HT1080 (cell line): ENCODE measurements at places on chromosomes 7 and 10. TPM values are rescaled to one million over a fixed set of nuclear protein-coding genes. Genes with fewer than 3 reads are reported as not detected.

GRCh38 chr7:5454485-5454884 is 30.9 kb upstream of the TNRC18 start:
- no peak for DNase-seq

DNA sequence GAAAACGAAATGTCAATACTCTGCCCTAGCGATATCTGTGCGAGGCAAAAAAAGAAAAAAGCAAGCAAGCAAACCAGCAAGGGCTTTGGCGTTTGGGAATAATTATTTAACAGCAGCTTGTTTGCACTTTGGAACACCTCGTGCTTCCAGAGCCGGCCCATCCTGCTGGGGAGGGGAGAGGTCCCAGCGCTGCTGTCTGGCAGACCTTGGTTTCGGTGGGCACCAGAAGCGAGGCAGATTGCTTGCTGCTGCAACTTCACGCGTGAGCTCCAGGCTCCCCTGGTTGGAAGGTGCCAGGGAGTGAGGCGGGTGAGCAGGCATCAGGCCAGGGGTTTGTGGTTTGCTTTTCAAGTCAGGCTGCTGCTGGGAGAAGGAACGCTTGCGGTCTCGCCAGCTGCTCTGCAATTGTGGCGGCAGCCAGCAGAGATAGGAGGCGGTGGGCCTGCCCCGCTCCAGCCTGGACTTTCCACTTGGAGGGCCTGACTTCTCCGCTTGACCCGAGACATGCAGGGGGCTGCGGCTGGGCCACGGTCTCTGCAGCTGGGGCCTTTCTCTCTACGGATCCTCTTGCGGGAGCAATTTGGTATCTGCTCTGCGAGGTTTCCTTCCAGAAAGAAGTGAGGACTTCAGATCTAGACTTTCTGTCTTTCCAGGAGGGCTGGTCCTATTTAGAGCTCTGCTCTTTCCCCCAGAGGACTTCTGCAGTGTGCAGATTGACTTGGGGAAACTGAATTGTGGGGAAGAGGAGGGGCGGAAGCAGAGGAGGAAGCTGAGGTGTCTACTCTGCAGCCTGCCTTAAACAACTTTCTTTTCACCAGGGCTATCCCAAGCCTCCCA is 131.4 kb downstream of the PRPF18 start:
- DNase-seq: peak; percentile 91

- no peak for DNase-seq
Measured at GRCh38 chr10:125799451-125800182, 23.4 kb downstream of the UROS start.

DNA sequence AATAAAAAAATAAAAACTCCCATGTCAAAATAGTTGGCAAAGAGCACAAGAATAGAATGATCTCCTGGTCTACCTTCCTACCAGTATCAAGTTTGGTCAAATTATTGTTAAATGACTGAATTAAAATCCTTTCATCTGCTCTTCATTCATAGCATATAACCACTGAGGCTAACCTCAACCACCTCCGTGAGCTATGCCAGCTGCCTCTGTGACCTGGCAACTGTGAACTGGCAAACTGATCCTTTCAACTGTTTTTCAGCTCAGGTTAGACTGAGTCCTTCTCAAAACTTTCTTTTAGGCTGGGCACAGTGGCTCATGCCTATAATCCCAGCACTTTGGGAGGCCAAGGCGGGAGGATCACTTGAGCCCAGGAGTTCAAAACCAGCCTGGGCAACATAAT is 36.1 kb downstream of the NUDCD3 start:
- no peak for DNase-seq

GRCh38 chr10:48236199-48236621 is 38.3 kb downstream of the FRMPD2 start:
- no peak for DNase-seq

GRCh38 chr10:16732376-16732775 is 84.8 kb downstream of the RSU1 start:
- peak; percentile 74 for DNase-seq

DNA sequence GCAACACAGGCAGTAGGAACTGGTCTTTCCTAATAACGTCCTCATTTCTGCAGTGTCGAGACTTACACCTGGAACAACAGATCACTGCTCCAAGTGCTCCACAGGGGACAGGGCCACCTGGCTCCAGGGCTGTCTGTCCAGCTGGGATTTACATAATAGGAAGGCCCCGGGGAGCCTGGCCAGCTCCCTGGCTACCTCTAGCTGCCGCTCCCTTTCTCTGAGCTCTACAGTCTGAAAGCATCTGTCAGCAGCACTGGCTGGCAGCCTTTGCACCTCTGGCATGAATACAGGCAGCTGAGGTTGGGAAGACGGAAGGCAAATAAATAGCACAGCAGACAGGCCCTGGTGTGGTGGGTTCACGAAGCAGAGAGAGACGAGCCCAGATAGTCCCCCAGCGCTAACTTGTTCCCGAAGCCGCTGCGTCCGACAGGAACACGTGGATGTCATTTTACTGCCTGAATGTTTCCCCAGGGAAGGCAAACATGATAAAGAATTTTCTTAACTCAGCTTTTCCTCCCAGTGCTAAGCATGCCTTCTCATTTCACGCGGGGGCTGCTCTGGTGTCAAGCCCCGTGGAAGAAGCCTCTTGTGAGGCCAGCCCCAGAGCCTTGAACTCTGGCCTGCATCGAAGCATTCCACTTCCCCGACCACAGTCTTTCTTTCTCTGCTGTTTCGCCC is 105.4 kb downstream of the ITIH5 start:
- no peak for DNase-seq

DNA sequence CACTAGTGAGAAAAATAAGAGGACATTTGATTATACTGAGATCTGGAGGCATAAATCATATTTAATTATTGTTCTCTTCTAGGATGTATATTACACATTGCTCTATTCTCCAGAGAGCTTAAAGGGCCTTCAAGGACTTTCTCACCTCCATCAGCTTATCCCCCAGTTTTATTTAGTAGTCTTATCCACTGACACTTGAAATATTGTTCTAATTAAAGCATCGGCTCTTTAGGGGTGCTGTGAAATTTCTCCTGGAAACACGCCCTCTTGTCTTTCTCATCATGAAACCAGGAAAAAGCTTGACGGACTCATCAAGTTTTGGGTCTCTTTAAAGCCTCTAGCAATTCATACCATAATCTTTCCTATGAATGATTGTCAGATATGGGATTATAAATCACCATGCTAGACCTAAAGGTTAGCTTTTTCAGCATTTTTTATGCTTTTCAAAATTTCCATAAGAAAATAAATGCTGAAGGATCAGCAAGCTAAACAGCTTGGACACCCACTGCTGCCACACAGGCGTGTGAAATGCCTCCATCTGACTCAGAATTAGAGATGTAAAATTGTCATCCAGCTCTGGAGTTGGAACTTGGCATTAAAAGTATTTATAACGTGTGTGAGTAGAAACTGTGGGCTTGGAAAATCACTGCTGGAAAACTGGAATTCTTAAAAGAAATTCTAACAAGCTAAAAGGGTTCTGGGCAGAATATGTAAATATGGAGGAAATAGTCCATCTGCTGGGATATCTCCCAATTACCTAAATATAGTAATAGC is 216.3 kb downstream of the CHRM2 start:
- DNase-seq: no peak

- no peak for DNase-seq
Measured at GRCh38 chr10:17344206-17344605, 110.2 kb downstream of the ST8SIA6 start.

DNA sequence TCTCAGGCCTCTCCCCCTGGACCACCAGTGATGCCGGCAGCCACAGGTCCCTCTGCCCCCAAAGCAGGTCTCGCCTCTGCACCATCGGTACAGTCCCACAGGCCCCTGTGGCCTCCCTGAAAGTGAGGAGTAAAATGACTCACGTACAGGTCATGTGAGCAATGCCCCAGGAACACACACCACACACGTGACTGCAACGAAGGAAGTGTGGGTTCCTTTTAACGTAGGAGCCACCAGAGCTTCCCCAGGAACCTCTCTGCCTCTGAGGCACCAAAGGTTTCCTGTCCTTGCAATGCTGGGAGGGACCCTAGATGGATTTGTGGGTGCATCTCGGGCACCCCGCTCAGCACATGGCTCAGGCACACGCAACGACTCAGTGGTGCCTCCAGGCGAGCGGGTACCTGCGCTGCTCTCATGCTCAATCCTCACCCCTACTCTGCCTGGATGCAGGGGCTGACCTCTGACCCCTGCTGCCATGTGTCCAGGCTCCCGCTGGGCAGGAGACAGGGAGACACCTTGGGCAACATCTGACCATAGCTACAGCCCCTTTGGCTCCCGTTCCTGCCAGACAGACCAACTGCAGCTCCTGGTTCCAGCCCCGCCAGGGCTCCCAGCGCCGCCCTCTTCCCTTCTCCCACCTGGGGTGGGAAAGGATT is 120.7 kb downstream of the PRKAG2 start:
- peak; percentile 67 for DNase-seq

- no peak for DNase-seq
Measured at GRCh38 chr7:38309555-38309954, 36.1 kb upstream of the TARP start.

DNA sequence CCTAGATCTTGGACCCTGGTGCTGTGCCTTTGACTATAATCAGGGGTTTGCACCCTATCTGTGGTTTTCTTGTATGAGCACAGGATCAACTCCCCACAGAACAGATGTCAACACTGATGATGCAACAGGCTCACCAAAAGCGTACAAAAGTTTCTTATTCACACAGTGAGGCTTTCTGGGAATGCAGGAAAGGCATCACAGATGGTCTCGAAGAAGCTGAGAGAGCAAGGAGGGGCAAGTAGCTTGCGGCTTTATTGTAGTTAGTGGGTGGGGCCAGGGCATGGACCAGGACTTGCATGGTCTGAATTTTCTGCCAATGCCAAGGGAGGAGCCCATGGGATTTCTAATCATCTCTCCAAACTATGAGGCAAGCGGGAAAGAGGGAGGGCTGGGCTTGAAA is 46.2 kb downstream of the SEC61G start:
- DNase-seq: no peak

DNA sequence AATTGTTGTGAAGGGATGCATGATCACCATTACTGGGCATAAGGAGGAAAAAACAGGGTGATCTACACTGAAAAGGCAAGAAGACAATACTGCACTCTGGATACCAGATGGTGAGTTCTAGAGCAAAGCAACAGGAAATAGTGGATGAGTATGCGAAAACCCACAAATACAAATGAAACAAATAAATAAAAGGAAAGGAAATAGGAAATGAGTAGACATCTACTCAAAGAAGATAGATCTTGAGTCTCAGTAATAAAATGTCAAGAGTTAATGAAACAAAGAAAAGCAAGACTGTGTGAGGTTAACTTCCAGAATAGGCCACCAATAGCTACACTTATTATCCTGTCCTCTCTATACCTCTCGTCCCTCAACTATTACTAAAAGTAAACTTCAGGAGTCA is 11.7 kb downstream of the ORC5 start:
- peak; percentile 62 for DNase-seq

DNA sequence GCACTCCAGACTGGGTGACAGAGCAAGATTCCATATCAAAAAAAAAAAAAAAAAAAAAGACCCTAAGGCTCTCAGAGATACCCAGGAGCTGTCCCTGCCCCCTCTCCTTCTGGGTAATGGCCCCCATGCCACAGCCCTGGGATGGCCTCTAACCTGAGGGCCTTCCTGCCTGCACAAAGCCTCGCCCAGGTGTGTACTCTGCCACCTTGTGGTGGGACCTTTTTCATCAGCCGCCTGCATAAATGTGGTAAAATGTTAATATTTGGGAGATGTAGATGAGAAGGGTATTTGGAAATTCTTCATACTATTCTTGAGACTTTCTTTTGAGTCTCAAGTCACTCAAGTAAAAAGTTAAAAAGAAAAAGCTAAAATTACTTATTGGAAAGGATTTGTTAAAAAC is 46.3 kb upstream of the RNF216 start:
- no peak for DNase-seq

DNA sequence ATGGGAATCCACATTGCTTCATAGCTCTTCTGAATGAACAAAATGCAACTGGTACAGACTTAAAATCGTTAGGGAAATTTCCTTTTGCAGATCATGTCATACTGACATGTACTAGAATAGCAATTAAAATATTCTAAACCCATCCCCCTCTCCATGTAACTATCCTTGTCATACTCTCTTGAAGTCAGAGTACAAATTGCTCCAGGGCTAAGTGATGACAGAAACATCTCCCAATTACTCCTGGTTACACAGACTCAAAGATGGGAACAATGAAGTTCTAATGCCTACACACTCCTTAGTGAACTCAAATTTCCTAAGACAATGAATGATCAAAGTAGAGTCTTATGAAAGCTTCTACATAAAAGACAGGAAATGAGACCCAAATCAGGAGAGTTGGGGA is 87.2 kb downstream of the PDE1C start:
- no peak for DNase-seq

DNA sequence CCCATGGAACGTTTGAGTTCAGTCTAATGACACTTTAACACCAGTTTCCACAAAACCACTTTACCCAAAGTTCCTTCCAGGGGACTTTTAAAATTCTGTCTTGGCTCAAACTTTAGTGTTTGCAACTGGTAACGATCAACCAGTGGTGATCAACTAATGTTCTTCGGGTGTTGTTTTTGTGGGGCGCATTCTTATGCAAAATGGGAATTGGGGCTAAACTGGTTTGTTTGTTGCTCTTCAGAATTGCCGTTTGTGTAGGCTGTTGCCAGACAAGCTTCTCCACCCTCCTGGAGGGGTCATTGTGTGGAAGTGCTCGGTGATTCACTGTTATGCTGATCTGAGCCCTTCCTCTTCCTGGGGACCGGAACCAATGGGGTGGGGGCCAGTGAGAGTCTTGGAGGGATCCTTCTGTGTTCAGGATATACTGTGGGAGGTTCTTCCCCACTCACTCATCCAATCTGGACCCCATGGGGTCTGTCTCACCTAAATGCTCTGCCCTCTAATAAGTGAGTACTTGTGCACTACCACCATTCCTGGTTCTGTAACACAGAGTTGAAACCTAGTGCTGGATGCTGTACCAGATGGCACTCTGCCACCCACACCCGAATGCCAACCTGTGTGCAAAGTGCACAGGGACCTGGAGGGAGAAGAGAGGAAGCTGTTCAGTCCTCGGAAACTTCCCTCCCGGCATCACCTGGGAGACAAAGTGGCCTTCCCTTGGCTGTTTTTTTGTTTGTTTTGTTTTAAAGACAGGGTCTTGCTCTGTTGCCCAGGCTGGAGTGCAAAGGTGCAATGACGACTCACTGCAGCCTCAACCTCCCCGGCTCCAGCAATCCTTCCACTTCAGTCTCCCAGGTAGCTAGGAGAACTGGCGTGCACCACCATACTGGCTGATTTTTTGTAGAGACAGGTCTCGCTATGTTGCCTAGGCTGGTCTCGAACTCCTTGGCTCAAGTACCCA is 2.1 kb downstream of the NFE2L3 start:
- DNase-seq: peak; percentile 80

DNA sequence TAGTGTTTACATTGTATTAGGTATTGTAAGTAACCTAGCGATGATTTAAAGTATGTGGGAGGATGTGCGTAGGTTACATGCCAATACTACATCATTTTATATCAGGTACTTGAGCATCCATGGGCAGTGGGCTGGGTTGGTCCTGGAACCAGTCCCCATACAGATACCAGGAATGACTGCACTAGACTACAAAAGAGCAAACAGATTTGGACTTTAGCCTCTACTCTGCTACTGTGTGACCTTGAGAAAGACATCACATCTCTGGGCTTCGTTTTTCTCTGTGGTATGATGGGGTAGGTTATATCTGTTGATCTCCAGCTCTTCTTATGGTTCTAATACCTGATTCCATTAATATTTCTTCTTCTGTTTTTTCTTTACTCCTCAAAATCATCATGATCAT is 412.5 kb upstream of the LRGUK start:
- no peak for DNase-seq

Gene MRC1
- 0.03 TPM in 1 of 2 replicates, not detected in the other for total RNA-seq

Gene EIF3A
- 80.7 and 94.2 TPM in 2 replicates for total RNA-seq

Gene CTAGE8
- not detected in 2 replicates for total RNA-seq

Gene POLR2J2
- 1.5 and 1.6 TPM in 2 replicates for total RNA-seq

Gene GCK
- total RNA-seq: not detected in 2 replicates

Gene MYOZ1
- total RNA-seq: not detected in 2 replicates

Gene PHF14
- total RNA-seq: 29.4 and 30.7 TPM in 2 replicates

Gene RSU1
- 42.5 and 69.9 TPM in 2 replicates for total RNA-seq
